NCI-H1105 treated with DMSO at 0.1 percent for 48 hours (cell line): ENCODE measurements at places on chromosomes 3 and 15.

DNA sequence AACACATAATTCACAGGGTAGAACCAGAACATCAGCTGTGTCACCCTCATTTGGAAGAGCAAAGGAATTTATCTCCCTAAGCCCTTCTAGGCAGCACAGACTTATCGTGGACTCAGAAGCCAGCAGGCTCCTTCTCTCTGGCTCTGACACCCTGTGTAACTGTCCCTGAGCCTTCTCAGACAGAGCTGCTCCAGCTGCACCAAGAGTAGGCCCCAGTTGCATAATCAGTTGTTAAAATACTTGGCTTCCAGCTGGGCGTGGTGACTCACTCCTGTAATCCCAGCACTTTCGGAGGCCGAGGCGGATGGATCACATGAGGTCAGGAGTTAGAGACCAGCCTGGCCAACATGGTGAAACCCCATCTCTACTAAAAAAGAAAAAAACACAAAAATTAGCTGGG is 49.4 kb upstream of the ACVR2B start:
- DNase-seq = no peak

DNA sequence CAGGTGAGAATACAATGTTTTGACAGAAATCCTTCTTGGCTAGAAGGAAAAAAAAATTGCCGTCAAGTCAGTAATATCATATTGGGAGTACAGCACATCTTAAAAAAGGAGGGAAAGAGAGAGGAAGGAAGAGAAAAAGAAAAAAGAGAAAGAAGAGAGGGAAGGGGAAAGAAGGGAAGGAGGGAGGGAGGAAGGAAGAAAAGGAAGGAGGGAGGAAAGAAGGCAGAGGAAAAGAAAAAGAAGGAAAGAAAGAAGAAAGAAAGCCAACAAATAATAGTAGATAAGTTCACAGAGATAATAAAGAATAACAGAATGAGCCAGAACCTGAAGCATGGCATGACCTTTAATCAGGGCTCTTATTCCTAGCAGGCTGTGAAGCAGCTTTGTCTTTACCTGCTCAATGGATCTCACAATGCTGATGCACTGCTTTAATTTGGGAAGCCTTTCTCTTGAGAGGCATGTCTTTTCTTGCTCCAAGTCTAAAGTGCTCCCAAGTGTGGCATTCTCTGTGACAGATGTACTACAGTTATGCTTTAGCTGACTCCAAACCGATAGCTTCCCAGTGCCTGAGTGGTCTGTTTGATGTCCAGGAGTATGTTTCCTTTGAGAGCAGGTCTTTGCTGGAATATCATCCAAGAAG is 114.9 kb downstream of the IQCH start:
- no peak for DNase-seq

GRCh38 chr3:99896482-99896881 is 78.8 kb downstream of the CMSS1 start:
- DNase-seq = peak; percentile 64

- no peak for DNase-seq
Measured at GRCh38 chr15:60217161-60217560, 180.6 kb downstream of the ANXA2 start.

- DNase-seq = no peak
Measured at GRCh38 chr3:3984053-3984452, 184.8 kb downstream of the LRRN1 start.

- no peak for DNase-seq
Measured at GRCh38 chr15:58314593-58315216, 117.1 kb upstream of the LIPC start.

DNA sequence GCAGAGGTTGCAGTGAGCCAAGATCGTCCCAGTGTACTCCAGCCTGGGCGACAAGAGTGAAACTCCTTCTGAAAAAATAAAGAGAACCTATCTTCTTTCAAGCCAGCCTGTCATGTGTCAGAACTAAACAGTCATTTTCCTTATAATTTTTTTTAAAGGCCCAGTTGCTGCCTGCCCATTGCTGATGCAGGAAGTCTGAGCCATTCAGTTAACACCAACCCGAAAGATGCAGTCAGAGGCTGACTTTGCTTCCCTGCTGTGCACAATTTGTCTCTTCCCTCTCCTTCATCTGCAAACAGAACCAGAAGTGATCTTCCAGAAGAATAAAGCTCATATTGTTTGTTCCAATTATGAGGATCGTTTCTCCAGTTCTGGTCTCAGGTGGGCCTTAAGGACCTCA is 220.6 kb downstream of the SLCO3A1 start:
- no peak for DNase-seq

DNA sequence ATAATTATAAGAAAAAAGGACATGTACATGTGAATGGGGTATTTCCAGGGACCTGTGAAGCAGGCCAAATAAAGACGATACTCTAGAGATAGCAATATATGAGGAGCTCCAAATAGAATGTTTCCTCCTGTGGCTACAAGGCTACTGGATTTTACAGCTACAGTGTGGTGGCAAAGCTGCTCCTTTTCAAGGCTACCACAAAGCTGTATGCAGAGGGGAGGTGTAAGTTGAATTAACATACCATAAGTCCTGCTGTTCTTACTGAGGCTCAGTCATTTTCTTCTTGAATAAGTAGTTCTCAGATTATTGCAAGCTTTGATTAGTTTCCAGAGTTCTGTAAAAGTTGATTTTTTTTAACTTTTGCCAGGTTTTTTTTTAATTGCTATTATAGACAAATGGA is 1184.6 kb upstream of the EPHA6 start:
- no peak for DNase-seq

GRCh38 chr15:71143373-71144310 is 28.4 kb downstream of the THSD4 start:
- no peak for DNase-seq

GRCh38 chr15:90857337-90857736 is 11.1 kb upstream of the FURIN start:
- no peak for DNase-seq

GRCh38 chr3:113314923-113315322 is 103.6 kb downstream of the BOC start:
- no peak for DNase-seq

DNA sequence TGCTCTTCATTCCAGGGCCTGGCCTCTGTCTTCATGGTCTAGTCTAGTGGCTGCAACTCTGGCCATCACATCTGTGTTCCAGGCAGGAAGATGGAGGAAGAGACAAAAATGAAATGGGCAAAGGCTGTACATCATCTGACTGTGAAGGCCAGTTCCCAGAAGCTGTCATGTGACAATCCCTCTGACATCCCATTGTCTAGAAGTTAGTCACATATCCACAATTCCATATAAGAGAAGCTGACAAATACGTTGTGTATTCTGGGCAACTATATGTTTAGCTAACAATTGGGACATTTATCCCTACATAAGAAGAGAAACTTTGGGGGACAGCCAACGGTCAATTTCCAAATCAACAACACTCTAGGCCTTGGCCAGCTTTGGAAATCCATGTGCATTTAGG is 34.5 kb upstream of the C3orf70 start:
- DNase-seq = no peak

DNA sequence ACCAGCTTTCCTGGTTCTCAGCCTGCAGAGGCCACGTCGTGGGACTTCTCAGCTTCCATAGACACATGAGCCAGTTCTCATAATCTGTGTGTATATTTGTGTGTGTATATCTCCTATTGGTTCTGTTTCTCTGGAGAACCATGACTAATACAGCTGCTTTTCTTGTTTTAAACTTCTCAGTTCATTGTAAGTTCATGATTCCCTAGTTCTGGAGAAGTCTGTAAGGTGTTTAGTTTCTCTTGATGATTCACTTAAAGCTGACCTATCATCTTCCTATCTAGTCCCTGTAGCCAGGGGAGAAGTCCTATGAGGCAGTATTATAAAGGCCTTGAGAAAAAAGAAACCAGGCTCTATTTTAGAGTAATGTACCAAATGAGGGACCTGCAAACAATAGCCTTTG is 147.7 kb downstream of the RYR3 start:
- DNase-seq = no peak

- DNase-seq = no peak
Measured at GRCh38 chr3:124976383-124976782, 41.8 kb upstream of the MUC13 start.

DNA sequence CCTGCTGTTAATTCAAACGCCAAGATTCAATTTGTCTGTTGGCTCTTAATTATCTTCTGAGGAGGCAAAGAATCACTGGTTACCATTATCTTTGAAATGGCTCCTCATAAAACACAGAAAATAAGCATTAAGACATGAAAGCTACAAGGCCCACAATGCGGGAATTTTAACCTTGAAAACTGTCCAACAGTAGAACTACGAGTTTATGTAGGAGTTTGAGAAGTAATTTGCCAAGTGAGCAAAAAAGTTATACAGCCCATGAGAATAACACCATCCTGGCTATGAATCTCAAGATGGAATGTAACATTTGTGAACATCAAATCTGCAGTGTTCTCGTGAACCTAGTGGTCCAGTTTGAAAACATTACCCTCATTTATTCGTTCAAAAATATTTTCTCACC is 172.5 kb downstream of the ALDH1A2 start:
- DNase-seq = no peak

GRCh38 chr3:14480207-14481017 is 59.7 kb downstream of the GRIP2 start:
- no peak for DNase-seq
